ENCODE measurements at places on chromosomes 7 and 10.

DNA sequence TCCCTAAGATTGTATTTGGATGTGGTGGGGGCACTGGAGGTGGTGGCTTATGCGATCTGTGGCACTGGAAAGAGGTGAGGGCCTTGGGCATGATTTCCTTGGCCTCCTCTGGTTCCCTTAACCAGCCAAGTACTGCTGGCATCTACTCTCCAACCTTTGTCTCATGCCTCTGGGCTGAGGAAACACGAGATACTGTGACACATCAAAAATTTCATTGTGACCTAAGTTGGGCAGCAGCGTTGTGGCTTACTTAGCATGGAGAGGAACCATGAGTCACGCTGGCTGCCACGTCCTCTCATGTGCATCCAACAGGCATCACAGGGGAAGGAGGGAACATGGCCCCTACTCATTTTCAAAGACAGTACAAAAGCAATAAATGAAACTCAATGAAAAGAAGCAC is 29.7 kb upstream of the GSDME start:
- DNase-seq: peak; percentile 10

GRCh38 chr10:118241229-118242137 is 100.6 kb downstream of the FAM204A start:
- DNase-seq: peak; percentile 73

GRCh38 chr10:58280477-58280876 is 11.5 kb downstream of the CISD1 start:
- DNase-seq: no peak

DNA sequence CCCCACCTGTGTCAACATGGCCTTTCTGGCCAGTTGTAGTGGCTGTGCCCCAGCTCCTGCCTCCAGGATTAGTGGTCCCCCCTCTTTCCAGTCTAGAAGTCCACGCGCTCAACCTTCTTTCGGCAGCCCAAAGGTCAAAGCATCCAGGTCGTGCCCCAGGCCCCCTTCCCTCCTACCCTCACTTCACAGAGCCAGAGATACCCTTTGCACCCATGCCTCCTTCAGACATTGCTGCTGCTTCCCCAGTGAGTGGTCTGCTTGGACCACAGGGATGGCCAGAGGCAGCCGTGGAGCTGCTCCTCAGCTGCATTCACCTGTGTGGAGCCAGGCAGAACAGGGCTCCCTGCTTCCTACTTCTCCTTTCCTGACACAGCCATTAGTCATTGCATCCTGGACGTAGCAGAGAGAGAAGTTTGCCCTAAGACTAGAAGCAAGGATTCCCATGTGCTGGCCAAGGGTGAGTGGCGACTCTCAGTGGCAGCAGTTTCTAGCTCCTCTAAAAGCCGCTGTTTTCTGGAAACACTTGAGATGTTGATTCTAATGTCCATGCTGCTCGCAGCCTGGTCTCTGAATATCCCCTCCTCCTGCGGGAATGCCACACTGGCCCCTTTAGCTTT is 243.1 kb upstream of the SHH start:
- no peak for DNase-seq

DNA sequence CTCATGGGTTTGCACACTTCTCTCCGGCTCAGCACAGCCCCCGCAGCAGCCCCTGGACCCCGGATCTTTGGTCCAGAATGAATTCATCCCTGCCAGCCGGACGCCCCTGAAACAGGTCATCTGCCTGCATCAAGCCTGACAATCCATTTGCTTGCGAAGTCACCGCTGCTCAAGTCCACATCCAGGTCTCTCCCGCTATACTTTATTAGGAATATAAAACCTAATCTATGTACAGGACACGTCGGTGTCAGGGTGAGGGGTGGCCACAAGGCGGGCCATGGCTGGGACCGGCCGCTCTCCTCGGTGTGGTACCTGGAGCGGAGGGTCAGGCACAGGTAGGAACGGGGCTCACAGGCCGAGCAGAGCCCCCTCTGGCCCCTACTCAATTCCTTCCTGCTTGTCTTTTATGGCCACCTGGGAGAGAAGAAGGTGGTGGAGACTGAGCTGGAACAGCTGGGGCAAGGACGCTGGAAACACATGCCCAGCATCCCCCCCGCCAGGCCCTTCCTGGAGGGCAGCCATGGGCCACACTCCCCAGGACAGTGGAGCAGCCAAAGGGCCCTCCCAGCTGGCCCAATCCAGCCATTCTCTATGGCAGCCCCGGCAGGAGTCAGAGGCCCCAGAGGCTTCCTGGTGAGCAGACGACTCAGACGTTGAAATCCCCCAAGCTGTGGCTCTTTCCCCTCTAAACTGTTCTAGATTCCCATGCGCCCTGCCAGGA is 5.3 kb downstream of the POLR2J start:
- peak; percentile 1 for DNase-seq

- DNase-seq: no peak
Observed at GRCh38 chr10:80462981-80463741, 9.1 kb downstream of the TSPAN14 start.

- DNase-seq: no peak
Observed at GRCh38 chr7:138023618-138024342, 21.9 kb upstream of the CREB3L2 start.

- no peak for DNase-seq
Observed at GRCh38 chr7:21587139-21587784, 44.4 kb downstream of the DNAH11 start.

- DNase-seq: no peak
Observed at GRCh38 chr7:94174956-94175355, 170.8 kb upstream of the BET1 start.

DNA sequence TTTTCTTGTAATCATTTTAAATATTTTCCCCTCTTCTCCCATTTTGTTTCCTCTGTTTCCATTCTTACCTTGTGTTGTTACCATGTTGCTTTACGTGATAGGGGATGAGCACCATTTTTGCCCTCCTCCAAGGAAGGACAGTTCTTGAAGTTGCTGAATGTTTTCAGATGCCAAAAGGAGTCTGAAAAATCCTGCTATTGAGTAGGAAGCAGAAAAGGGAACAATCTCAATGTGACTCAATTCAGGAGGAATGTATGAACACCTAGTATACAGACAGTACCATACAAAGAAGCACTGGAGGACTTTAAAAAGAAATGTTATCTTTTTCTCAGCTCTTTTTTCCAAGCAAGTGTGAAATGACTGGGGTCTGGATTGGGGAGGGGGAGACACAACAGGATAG is 5.1 kb upstream of the NAMPT start:
- no peak for DNase-seq

DNA sequence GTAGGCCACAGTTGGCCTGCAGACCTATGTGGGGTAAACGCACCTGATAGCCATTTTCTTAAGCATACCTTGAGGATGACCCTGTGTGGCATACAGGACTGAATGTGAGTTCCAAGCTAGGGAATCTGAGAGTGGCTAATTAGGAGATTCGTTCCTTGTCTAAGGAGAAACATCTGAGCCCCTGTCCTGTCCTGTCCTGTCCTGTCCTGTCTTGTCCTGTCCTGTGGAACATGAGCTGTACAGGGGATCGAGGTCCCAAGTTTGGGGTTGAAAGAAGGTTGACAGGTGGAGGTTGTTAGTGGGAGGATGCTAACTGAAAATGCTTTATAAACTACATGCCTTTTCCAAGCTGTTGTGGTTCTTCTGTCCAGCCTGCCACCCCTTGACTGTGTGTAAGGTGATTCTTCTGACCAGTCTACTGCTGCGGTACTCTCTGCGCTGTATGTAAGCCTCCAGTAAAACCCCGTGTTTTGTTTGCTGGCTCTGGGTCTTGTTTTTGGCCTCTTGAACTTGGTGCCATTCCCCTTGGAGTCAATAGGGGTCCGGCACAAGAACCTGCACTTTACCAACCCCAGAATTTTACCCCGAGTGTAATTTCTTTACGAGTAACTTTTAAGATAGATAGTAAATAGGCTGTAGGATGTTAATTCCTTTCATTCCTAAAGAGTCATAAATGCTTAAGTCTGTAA is 26.4 kb downstream of the ZNRF2 start:
- DNase-seq: no peak

- DNase-seq: no peak
Observed at GRCh38 chr7:69769826-69770225, 171.6 kb downstream of the AUTS2 start.

- DNase-seq: no peak
Observed at GRCh38 chr10:32943854-32944661, 14.0 kb downstream of the ITGB1 start.

DNA sequence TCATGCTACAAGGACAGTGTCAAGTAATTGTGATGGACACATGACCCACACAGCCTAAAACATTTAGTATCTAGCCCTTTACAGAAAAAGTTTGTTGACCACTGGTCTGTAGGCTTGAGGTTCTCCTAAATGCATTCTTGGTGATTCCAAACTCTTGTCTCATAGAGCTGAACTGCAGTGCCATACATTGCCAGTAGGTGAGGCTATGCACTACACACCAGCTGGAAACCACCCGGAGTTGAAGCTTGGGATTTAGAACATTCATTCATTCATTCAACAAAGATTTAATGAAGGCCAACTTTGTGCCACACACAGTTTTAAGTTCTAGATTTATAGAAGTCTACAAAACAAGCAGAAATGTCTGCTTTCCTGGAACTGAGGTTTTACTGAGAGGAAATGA is 77.3 kb upstream of the TCF7L2 start:
- DNase-seq: no peak

DNA sequence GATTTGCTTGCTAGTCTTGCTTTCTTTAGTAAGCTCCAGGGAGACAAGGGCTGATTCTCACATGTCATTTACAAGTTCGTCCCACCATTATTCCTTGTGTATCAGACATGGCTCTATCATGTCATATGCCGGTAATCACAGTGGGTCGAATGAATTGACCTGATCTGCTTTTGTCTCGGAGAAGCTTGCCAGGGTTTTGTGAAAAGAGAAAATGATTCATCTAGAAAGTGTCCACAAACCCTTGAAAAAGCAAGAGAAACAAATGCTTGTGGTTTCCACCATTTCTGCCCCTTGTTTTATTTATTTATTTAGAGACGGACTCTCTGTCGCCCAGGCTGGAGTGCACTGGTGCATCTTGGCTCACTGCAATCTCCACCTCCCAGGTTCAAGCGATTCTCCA is 278.5 kb downstream of the TCF7L2 start:
- no peak for DNase-seq

DNA sequence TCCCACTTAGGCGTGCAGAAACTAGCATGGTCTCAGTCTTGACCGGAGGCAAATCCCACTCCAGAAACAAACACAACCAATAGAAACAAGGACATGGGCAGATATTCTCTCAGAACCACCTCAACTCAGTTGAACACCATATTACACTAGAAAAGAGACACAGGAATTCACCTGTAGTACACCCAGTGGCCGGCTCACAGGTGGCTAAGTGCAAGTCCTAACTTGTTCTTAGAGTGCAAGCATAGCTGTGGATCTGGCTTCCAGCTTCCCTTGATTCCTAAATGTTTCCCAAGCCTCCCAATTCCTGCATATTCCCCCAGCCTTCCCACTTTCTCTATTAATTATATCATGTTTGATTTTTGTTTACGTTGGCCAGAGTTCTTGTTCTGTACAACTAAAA is 164.4 kb downstream of the TPK1 start:
- no peak for DNase-seq

DNA sequence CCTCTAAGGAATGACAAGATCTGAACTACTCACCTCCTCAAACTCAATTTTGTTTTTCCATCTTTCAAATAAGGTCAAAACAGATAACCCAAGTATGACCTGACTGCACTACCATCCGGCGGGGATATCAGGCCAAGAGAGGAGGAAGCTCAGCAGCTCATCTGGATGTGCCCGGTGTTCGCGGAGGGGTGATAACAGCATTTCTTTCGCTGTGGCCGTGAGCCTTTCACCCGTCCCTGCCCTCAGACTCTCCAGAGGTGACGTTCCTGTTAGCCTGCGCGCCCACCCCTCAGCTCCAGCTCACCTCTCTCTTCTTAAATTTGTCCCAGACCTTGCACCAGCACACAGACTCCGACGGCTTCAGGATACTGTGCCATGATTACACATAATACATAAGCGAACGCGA is 526 bp downstream of the ZNF248 start:
- peak; percentile 21 for DNase-seq

DNA sequence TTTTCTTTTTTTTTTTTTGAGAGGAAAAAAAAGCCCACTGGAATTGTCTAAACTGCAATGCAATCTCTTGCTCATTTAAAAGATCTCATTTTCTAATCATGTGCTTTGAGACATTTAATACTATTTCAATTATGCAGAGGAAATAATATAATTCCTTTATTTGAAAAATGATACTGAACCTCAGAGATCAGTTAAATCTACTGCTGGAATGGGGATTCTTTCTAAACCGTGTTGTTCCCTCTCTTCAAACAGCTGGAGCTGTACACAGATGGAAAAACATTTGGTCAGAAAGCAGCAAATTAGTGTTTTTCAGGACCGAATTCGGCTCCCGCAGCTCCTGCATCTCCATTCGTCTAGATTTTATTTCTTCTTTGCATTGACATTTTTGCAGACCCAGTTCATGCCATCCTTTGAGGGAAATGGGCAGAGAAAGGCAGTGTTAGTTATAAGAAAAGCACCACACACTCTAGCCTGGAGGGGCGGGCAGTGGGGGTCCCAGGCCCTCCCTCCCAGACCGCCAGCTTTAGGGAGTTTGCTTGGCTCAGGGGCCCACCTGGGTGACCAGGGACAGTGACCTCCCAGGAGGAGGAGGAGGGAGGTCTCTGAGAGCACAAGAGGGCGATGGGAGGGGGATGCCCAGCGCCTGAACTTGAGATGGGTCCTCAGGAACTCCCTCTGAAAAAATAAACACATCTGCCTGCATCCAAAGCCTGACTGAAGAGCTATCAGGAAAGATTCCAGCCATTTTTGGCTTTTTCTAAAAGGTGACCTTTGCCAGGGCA is 32.4 kb downstream of the TRIM8 start:
- no peak for DNase-seq
